Effector CD8-positive, alpha-beta T cell (primary cell): ENCODE measurements at places on chromosomes 7 and 10.
A peak's percentile ranks its signal among the peaks of the same experiment; 100 is the strongest.

- no peak for DNase-seq
Observed at GRCh38 chr10:5840314-5841307, 27.4 kb upstream of the GDI2 start.

GRCh38 chr7:148927123-148928045, 43.3 kb upstream of the EZH2 start:
- no peak for DNase-seq

DNA sequence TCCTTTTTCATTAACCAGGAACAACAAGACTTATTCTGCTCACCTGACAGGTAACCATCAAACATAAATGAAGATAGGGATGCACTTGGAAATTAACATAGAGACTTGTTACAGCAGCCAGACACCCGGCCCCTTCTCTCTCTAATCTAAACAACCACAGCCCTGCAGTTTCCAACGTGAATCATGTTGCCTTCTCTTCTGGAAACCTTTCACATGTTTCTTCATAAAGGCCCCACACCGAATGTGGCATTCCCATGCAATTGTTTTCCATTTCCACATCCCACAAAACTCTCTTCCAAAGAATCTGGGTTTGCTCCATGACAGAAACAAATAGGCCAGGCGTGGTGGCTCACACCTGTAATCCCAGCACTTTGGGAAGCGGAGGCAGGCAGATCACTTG, 15.0 kb upstream of the WDR86 start:
- DNase-seq = no peak

- DNase-seq = no peak
Observed at GRCh38 chr7:29289156-29290021, 94.8 kb downstream of the CHN2 start.

- DNase-seq = no peak
Observed at GRCh38 chr7:36228039-36228438, 75.0 kb downstream of the EEPD1 start.

DNA sequence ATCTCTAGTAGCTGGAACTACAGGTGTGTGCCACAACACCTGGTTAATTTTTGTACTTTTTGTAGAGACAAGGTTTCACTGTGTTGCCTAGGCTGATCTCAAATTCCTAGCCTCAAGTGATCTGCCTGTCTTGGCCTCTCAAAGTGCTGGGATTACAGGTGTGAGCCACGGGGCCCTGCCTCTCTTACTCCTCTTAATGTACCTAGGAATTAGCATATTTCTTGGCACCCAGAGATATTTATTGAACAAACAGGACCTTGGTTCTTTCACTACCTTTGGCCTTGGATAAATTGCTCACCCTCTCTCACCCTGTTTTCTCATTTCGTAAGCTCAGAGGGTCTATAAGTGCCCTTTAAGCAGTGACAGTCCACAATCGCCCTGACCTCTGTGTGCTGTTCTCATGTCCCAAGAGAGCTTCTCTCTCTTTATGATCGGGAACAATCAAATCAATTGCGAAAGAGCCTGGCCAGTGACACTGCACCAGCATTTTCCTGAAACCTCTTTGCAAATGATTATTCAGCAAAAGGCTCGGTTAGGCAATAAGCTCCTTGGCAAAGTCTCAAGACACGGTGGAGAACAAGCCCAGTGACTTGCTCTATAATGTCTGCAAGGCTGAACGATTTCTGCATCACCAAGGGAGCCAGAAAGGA, 117.7 kb downstream of the APBB1IP start:
- DNase-seq = no peak

DNA sequence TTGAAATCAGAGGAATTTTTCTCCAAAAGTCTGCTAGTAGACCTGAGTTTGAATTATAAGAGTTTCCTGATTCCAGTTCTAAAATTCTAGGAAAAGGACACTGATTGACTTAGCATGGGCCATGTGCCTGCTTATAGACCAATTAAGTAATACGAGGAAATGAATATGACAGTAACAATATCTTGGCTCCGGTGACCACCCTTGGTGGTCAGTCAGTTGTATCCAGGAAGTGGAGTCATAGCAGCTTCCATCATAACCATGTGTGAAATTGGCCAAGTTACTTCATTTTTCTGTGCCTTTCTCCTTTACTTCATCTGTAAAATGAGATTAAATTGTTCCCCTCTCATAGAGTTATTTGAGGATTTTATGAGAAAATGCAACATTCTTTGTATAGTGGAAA, 66.9 kb downstream of the MTPAP start:
- DNase-seq = no peak

DNA sequence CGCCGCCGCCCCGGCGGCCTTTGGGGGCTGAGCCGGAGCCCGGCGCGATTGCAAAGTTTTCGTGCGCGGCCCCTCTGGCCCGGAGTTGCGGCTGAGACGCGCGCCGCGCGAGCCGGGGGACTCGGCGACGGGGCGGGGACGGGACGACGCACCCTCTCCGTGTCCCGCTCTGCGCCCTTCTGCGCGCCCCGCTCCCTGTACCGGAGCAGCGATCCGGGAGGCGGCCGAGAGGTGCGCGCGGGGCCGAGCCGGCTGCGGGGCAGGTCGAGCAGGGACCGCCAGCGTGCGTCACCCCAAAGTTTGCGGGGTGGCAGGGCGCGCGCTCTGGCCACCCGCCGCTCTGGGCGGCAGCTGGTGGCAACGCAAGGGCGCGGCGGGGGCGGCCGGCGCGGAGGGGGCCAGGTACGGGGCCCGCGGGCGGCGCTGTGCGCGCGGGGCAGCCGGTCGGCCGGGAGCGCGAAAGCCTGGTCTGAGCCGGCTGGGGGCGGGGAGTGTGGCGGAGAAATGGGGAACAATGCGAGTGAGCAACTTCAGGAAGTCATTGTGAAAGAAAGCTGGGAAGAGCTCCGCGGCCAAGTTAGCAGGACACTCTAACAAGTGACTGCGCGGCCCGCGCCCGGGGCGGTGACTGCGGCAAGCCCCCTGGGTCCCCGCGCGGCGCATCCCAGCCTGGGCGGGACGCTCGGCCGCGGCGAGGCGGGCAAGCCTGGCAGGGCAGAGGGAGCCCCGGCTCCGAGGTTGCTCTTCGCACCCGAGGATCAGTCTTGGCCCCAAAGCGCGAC, at the start of gene IKZF1:
IKZF1 (plus strand) TSS at position 588 of the 782 bp plus-strand sequence. CDS start 14,346 bp downstream, outside the sequence.
- peak; percentile 36 for DNase-seq

DNA sequence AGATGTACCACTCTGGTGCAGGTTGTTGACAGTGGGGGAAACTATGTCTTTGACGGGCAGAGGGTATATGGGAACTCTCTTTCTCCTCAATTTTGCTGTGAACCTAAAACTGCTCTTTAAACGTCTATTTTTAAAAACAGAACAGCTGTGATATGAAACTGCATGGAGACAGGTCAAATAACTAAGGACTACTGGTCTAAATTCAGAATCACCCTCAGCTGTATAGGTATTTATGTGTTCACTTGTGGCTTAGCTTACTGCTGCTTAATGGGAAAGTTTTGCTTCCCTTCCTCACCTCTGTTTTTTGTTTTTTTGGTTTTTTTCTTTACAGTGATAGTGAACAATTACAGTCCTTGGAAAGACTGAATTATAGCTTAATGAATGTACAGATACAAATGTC, 86.9 kb upstream of the STRIP2 start:
- DNase-seq = no peak

GRCh38 chr10:47402641-47403301, 18.7 kb upstream of the ZNF488 start:
- no peak for DNase-seq

GRCh38 chr7:45186261-45186813, 28.7 kb downstream of the RAMP3 start:
- DNase-seq = no peak

GRCh38 chr7:73482746-73483145, 39.3 kb downstream of the BAZ1B start:
- no peak for DNase-seq

DNA sequence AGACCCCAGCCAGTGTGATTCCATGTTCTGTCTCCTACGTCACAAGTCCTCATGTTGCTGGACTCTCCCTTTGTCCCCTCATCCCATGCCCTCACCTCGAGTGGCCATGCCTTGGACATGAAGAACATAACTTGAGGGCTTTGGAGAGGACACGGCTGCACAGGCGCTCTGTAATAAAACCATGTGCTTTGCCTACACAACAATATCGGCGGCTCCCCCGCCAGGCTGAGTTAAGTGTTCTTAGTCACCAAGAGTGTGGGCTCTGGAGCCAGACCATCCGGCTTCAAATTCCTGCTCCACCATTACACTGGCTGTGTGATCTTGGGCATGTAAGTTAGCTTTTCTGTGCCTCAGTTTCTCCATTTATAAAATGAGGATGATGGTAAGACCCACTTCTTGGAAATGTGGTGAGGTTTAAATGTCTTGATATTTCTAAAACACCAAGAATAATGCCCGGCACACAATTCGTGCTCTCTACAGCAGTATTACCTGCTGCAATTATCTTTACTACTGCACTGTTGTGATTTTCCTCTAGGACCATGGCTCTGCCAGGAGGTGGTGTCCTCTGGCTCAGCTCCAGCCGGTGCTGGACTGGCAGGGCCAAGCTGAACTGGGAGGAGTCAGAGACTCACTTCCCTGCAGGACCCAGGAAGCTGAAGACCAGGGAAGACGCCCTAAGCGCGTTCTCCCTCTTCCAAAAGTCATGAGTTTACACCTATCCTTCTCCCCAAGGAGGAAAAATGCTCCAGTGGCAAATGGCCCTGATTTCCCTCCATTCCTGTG, 15.7 kb downstream of the SLIT1 start:
- no peak for DNase-seq

- no peak for DNase-seq
Observed at GRCh38 chr10:50497758-50498157, 126.0 kb downstream of the SGMS1 start.

GRCh38 chr7:7505915-7506314, 29.8 kb downstream of the COL28A1 start:
- no peak for DNase-seq

DNA sequence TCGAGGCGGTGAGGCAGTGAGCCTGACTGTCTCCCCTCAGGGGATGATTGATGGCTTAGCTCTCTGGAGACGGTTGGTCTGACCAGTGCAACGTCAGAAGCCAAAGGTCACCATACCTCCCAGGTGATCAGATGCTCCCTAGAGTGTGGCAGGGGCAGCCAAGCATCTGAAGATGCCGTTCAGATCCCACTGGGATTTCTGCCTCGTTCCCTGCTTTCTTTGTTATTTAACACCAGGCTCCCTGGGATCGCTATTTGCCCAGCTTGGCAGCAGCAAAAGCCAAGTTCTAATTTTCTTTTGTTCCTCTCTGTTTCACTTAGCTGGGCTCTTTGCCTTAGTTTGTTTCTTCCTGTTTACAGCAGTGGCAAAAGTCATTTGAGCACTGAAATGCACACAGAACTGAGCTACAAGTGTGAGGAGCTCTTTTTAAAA, 53.5 kb upstream of the SVIL start:
- no peak for DNase-seq

GRCh38 chr10:11631890-11632587, 20.6 kb upstream of the USP6NL start:
- DNase-seq = no peak

DNA sequence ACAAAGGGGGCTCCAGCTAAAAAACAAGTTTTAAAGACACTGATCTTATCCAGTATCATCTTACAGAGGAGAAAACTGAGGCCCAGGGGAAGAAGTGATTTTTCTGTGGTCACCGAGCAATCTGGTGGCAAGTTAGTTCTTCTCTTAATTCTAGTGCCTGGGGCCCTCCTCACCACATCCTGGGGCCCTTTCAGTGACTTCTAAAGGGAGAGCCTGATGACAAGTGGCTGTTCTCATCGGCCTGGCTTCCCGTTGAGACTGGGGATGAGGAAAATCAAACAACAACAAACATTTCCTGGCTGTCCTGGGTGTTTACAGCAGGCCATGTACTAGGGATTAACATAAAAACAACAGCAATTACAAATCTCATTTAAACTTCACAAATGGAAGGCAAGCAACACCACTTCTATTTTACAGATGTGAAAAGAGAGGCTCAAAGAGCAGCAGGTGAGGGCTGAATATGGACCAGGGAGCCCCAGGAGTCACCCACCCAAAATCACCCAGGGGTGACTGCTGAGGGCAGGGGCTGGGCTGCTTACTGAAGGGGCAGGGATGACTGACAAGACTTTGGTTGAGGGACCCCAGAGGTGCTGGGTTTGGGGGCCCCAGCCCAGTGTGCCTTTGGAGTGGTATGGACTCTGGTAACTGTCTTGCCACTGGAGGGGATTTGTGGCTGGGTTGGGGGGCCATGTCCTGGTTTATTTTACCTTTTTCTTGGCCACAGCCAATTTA, 24.7 kb upstream of the MTPAP start:
- no peak for DNase-seq

DNA sequence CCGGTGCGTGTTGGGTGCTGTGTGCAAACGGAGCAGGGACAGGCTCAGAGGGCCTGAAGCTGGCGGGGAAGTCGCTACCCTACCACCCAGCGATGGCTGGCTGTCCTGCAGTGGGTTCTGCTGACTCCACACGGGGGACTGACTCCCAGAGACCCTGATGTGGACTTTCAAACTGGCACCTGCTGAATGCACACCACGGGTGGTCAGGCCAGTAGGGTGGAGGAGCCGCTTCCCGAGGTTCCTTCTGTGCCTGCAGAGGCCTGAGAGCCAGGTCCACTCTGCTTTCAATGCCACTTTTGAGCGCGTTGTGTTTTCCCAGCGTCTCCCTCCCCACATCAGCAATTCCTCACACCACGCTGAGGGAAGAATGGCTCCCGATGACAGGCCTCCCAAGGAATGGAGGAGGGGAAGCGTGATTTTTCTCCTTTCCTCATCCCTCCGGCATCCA, 135.3 kb downstream of the ADARB2 start:
- DNase-seq = no peak

DNA sequence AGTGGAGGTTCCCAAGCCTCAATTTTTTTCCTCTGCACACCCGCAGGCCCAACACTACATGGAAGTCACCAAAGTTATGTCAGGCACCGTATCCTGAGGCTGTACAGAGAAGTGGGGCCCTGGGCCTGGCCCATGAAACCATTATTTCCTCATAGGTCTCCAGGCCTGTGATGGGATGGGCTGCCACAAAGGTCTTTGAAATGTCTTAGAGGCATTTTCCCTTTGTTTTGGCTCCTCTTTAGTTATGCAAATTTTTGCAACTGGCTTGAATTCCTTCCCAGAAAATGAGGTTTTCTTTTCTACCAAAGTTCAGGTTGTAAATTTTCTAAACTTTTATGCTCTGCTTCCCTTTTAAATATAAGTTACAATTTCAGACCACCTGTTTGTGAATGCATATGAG, 365.2 kb downstream of the HGF start:
- DNase-seq = no peak

- no peak for DNase-seq
Observed at GRCh38 chr10:88392222-88392621, 190.9 kb downstream of the RNLS start.

DNA sequence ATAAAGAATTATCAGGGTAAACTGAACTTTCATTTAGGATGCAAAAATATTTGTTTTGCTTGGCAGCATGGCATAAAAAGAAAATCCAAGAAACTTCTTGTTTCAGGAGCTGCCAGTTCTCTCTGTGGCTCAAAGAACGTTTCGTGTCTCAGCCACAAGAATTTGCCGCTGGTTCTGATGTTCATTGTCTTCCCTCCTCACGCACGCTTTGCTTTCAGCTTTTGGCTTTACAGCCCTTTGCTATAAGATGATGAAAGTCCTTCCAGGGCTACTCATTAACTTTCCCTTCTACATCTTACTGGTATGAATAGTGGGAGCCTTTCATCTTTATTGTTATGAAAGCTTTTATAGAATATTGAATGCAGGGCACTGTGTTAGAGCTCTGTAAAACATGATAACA, 124.7 kb downstream of the BICC1 start:
- no peak for DNase-seq

GRCh38 chr7:51103718-51104117, 212.9 kb downstream of the COBL start:
- DNase-seq = no peak
